Effector CD4-positive, alpha-beta T cell (primary cell): ENCODE measurements at places on chromosomes 6 and 20.

DNA sequence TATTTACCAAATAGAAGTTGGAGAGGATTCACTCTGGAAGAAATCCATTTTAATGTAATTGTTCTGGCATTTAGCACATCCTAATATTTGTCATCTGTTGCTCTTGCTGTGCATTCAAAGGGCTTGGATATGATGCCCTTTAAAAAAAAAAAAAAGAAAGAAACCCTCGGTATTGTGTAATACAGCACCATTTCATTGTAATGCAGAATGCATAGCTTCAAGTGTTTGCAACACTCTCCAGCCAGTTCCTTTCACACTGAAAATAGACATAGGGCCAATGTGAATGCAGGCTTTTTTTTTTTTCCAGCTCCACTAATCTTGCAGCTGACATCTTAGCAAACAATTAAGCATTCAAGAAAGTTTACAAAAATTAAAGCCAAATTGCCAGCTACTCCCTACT is 197.4 kb upstream of the POU3F2 start:
- DNase-seq: no peak

DNA sequence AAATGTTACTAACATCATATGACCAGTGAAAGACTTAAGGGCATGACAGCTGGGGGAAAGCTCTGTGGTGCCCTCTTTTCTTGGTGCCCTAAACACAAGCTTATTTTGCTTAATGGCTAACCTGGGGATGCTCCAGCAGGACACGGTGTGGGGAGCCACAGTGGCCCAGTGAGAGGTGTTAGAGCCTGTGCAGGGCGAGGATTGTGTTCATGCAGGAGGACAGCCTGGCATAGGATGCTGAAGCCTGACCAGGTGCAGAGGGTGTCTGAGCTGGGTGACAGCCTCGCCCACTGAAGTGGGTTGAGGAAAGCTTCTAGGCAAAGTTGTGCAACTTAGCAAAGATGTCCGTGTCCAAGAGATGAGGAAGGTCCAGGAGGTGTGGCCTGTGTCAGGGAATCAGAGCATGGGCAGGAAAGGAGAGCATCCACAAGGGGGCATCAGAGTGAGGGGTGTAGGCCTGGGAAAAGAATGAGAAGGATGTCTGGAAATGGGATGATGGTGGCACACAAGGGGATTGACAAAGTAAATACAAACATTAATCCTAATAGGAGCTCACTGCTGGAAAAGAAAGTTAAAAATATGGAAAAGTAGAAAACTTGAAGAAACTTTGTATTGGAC is 33.9 kb downstream of the SLC17A4 start:
- DNase-seq: peak; percentile 8

DNA sequence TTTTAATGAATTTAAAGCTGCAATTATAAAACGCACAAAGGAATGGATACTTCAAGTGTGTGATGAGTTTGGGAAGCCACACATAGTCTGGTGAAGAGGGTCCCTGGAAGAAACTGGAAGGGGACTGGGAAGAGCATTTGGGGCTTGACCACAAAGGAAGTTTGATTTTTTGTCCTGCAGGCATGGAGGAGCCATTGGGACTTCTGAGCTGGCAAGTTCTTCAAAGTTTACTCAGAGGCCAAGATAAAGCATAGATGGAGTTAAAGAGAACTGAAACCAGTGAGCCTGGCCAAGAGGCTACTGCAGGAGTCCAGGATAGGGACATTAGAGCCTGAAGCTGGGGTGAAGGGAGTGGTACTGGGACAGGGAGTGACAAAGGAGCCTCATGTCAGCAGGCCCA is 95.0 kb downstream of the AIG1 start:
- no peak for DNase-seq

- DNase-seq: no peak
Measured at GRCh38 chr6:79586548-79586947, 44.6 kb upstream of the SH3BGRL2 start.

GRCh38 chr20:11323816-11324215 is 593.9 kb upstream of the BTBD3 start:
- DNase-seq: no peak

- no peak for DNase-seq
Measured at GRCh38 chr20:32752458-32753250, 9.4 kb upstream of the COMMD7 start.

DNA sequence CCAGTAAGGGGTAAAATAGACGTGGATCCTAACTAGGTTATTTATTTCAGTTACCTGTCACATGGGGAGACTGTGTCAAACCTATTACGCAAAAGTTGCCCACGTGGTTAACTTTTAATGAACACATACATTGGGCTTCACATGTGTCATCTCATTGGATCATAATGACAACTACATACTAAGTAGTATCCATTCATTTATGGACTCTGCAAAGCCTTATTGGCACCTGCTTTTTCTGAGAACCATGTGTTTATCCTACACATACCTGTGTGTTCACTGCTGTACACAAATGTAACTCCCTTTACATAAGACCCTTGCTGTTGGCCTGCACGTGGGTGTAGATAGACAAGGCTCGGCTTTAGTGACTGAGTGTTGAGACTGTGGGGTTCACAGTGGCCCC is 5.1 kb downstream of the BPIFA1 start:
- no peak for DNase-seq

- no peak for DNase-seq
Measured at GRCh38 chr6:101918471-101918870, 525.0 kb downstream of the GRIK2 start.

DNA sequence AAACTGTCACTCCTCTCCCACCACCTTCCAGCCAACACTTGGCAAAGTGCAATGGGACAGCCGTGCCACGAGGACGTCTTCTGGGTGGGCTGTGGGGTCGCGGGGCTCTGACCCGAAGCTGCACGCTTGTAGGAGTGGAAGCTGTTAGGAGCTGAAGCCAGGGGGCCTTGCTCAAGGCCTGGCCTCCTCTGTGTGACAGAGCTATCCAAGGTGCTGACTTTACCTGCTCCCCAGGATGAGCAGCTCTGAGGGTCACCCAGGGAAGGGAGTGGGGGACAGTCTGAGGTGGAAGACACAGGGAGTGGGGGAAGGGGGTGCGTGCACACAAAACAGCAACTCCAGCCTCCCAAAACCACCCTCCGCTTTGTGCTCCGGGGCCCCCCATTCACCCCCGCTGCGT is 17.5 kb upstream of the CHRNA4 start:
- DNase-seq: no peak

GRCh38 chr6:37537548-37537947 is 37.9 kb upstream of the CCDC167 start:
- no peak for DNase-seq

DNA sequence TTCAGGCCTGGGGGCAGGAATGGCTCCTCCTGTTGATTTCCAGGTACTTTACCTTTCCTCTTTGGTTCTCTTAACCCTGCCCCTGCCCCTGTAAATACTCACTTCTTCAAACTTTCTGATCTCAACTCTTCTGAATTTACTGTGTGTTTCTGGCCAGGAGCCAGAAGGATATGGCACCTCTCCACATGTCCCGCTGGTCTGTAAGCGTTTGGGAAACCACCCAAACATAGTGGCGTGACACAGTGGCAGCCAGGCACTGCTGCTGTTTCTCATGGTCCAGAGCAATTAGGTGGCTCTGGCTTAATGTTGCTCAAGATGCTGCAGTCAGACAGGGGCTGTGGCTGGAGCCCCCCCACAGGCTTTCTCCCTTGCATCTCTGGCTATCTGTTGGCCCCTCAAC is 374.5 kb downstream of the RNGTT start:
- no peak for DNase-seq

DNA sequence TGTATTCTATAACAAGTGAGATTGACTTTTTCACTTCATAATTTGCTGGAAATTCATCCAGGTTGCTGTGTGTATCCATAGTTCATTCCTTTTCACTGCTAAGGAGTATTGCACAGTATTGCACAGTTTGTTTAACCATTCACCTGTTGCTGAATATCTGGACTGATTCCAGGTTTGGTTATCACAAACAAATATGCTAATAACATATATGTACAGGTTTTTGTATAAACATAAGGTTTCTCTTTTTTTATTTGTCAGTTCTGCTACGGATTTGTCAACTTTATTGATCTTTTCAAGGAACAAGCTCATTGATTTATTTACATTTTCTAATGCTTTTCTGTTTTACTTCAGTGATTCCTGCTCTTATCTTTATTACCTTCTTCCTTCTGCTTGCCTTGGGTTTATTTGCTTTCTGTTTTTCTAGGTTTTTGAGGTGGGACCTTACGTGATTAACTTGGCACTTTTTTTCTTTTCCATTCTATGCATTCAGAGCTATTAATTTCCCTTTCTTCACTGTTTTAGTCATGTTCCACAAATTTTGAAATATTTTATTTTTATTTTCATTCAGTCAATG is 117.0 kb upstream of the OGFRL1 start:
- no peak for DNase-seq

DNA sequence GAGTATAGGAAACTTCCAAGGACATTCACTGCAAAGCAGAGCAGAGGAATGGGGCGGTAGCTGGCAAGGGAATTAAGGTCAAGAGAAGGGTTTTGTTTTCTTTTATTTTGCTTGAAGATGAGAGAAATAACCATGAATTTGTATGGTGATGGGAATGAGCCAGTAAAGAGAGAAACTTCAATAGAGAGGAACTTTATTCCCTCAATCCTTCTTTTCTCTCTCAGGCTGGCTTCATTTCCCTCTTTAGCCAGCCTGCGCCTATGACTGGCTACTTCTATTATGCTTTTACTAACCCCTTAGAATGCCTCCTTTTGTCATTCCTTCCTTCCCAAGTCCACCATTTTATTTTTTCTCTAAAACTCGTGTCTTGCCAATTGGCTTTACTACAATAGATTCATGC is 101.4 kb upstream of the CEP85L start:
- no peak for DNase-seq

- DNase-seq: no peak
Measured at GRCh38 chr6:138787138-138787537, 8.7 kb upstream of the ECT2L start.

DNA sequence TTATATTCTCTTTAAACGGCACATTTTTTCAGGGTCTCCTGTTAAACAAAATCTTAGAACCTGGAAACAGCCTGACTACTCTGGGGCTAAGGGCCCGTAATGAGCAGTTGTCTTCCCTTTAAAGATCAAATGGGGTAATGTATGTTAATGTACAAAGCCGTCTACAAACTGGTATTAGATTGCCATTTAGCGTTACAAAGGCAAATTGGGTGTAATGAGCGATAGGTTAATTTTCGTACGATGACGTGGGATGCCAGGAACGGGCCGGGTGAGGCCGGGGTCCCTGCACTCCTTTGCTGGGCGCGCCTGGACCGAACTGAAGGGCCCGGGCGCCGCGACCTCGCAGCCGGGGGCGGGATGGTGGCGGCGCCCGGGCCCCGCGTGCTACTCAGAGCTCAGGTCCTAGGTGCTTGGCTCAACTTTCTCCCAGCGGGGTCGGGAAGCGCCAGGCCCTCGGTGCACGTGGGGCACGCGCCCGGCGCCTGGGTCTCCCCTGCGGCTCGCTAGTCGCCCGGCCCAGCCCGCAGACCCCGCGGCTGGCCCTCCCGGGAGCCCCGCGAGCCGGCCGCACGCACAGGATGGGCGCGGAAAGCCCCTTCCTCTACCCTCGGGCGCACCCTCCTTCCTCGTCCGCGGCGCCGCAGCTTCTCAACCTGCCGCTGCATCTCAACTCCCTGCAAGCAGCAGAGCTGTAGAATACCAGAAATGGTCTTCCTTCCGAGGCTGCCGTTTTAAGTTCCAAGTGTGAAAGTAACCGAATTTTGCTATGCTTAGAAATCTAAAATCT is 5.9 kb downstream of the NKX2-4 start:
- no peak for DNase-seq

DNA sequence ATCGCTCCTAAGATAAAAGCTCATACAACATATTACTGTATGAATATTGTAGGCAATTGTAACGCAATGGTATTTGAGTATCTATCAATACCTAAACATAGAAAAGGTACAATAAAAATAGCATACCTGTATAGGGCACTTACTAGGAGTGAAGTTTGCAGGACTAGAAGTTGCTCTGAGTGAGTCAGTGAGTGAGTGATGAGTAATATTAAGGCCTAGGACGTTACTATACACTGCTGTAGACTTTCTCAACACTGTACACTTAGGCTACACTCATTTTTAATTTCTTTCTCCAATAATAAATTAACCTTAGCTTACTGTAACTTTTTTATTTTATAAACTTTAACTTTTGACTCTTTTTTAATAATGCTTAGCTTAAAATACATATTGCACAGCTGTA is 546.9 kb downstream of the HACE1 start:
- DNase-seq: no peak

DNA sequence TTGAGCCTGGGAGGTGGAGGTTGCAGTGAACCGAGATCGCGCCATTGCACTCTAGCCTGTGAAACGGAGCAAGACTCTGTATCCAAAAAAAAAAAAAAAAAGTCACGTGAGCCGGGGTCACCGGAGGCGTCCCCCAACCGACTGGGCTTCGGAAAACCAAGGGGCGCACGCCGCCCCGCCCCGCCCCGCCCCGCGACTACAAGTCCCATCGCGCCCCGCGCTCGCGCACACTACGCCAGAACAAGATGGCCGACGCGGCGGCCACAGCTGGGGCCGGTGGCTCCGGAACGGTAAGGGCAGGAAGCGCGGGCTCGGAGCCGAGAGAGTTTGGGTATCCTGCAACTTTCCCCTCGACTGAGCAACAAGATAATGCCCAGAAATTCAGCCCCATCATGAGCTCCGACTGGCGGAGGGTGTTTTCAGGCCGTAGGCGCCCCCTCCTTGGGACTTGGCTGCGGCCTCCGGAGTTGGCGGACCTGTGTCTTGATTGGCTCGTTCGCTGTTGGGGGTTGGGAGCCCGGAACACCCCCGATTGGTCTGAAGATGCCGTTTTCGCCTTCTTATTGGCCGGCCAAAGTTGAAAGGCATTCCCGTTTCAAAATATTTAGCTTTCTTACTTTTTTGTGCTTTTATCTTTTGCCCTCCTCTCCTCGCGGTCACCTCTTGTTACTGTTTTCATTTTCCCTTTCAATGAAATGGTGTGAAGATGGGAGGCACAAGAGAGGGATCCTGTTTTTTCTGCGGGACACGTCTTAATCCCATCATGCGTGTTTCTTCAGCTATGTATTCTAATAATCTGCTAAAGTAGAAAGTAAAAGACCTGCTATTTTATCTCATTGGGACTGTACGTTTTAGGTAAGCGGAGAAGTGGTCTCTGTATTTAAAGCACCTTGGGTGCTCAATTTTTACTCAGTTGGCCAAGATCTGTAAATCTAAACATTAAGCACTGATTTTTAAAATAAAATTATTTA is at the start of gene TAF8:
TSS of gene TAF8 (plus strand) at position 228 of the 971 bp plus-strand sequence. CDS start at position 246, 18 bp downstream.
- peak; percentile 82 for DNase-seq

DNA sequence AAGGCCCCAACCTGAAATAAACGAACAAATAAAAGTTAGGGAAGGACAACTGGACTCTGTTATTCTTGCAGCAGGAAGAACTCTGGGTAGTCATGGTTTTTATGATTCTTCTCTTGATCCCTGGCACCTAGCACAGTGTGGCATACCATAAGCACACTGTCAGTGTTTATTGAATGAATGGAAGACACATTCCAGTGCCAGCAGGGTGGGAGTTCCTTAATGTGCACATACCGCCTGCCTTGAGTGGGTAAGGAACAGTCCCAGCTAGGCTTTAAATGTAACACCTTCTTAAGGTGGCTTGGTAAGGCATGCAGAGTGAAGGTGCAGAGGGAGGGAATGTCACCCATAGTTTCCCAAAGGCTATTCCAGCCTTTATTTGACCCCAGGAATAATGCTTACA is 162.9 kb upstream of the CEP162 start:
- DNase-seq: no peak

- peak; percentile 66 for DNase-seq
Measured at GRCh38 chr6:159134701-159135364, 34.4 kb upstream of the FNDC1 start.

- DNase-seq: no peak
Measured at GRCh38 chr6:42259841-42260395, 42.3 kb upstream of the MRPS10 start.
